ENCODE measurements at places on chromosomes 12 and 14.

DNA sequence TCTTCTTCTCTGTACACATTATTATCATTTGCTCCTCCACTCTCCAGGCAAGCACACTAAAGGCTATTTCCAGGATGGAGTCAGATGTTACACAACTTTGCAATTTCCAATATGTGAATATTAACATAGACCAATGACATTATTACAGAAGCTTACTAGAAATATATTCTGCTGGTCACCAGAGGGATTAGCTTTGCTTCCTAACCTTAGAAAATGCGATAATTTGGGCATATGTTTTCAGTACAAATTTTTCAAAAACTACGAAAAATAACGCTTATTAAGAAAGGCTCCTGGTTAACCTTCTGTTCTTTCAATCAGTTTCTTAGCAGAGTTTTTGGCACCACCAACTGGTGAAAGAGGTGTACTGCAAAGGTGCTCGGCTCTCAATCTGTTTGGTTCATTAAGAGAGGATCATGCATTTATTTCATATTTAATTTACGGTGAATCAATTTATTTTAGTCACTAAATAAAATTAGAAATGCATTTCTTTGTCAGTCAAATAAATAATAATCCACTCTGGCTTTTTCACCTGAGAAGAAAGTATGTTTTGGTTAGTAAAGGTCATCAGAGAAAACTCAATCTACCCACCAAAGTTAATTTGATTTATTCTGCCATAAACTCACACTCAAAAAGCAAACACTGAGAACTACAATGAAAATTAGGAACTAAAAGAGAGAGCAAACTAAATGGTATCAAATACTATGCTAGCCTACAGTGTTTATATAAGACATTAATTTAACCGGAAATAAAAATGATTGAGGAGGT, 39.2 kb downstream of the EFCAB11 start:
- DNase-seq: peak; percentile 43

DNA sequence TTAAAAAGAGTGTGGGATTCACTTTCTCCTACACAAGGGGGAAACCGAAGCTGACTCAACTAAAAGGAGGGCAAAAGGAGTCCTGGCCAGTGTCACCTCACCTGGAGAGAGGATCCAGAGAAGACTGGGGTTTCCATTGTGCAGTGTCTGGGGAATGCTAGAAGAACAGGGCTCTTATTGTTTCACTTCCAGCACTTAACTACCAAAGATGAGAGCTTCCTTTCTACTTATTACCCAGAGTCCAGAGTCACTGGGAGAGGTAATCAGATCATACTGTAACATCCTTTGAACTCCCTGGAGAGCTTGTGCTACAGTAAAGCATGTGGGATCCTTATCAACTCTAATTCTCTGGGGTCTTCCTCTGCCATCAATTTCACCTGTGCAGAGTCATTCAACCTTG, 148.4 kb upstream of the BCL2L14 start:
- no peak for DNase-seq

DNA sequence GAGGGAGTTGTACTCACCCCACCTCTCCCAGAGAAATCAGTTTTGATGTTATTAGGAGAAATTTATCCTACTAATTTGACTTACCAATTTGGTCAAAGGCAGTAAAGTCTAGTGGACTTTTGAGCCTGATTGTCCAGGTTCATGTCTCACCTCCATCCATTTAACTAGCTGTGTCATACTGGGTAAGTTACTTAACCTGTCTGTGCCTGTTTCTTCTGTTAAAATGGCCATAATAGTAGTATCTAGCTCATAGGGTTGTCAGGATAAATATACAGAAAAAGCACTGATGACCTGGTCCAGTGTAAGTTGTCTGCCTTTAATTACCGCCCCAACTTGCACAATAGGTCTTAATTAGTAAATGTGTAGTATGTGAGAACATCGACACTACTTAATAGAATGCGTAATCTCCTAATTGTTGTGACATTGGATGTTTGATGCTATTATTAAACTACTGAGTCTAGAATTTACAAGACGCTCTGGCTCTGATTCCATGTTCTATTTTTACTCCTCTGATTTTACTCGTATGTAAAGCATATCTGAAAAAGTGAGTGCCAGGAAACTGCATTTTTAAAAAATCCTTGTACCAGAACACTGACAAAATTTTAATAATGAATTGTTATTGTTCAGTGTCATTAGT, 1.5 kb downstream of the RAB21 start:
- DNase-seq: no peak

GRCh38 chr14:68174446-68174845, 354.9 kb downstream of the RAD51B start:
- no peak for DNase-seq

DNA sequence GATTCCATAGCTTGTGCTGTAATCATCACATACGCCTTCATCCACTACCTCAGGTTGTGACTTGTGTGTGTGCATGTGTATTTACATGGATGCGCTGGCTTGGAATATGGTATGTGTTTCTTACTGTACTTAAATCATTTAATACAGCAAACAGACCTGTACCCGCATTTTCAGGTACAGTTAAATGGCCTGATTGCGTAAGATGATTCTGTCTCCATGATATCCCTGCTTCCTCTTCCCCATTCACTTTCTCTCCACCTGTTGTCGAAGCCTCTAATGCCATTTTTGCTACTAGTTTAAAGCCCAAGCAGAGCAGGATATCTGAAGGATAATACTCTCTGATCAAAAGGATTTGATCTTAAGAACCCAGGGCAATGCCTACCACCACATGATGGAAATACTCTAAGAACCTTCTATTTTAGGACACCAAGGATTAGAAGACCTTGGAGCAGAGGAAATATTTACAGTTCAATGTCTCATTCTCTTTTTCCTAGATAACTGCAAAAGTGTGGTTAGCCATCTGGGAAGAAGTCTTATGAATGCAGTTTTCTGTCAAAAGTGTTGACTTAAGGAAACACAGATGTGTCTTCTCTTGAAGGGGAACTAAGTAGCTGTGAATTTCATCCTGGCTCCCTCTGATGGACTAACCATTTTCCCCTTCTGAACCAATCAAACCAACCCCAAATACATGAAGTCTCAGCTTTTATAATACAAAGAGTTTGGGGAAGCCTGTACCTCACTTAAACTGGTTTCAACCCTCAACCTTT, 78.7 kb downstream of the HELB start:
- no peak for DNase-seq

- no peak for DNase-seq
Observed at GRCh38 chr12:97493731-97494130, 31.1 kb downstream of the RMST start.

- DNase-seq: no peak
Observed at GRCh38 chr12:9698681-9699080, 29.2 kb downstream of the CLEC2D start.

GRCh38 chr14:36096090-36096489, 80.4 kb downstream of the PTCSC3 start:
- DNase-seq: no peak

GRCh38 chr14:54928216-54928615, 25.6 kb upstream of the GCH1 start:
- DNase-seq: no peak

DNA sequence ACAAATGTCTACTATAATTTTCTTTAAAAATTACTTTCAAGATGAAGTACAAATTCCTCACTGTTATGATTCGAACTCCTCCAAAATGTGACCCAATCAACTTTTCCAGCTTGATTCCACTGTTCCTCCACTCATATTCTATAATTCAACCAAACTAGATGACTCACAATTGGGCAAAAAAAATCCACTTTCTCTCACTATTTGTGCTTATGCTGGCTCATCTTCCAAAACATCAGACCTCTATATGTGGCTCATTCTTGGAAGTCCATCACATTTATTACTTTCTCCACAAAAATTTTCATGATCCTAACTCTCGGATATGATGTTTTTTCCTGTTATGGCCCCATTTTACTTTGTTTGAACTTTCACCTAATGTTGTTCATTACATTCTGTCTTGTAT, 26.9 kb upstream of the RXYLT1 start:
- DNase-seq: no peak

- DNase-seq: no peak
Observed at GRCh38 chr14:46368275-46368674, 283.3 kb downstream of the RPL10L start.

DNA sequence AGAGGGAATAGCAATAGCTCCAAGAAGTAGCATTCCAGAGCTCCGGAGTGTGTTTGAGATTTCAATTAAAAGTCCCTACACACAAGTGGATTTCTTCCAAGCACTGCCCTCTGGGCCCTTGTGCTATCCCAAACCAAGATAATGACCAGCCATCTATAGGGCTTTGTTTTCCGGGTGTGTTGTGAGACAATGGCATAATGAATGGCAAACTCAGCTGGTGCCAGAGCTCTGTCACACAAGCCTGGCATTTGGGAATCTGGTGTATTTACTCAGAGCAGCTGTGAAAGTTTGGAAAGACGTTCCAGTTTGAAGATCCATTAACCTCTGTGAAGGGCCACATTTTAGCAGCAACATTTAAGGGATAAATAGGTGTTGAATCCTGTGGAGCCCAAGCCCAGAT, 61.2 kb upstream of the TMTC2 start:
- no peak for DNase-seq

GRCh38 chr12:57031138-57031725, 14.9 kb upstream of the TAC3 start:
- DNase-seq: no peak

GRCh38 chr12:109818905-109819500, 14.2 kb downstream of the TRPV4 start:
- no peak for DNase-seq

All from activated CD4-positive, alpha-beta T cell treated with anti-CD3 and anti-CD28 coated beads for 24 hours (primary cell).